ENCODE measurements at places on chromosomes 7 and 10. TPM values are rescaled to one million over a fixed set of nuclear protein-coding genes. Genes with fewer than 3 reads are reported as not detected.

Gene RHOBTB1
- 2.7 TPM for polyA plus RNA-seq

Gene WBP1L
- 29.9 TPM for polyA plus RNA-seq

Gene POU6F2
- 0.24 TPM for polyA plus RNA-seq

Gene IL2RA
- polyA plus RNA-seq, result 0.46 TPM

Gene SPDYE18
- polyA plus RNA-seq, result 0.47 TPM

Gene TRIM50
- 0.14 TPM for polyA plus RNA-seq

Gene TET1
- polyA plus RNA-seq, result 0.33 TPM

Gene COBL
- 12.8 TPM for polyA plus RNA-seq

Gene EFCAB10
- polyA plus RNA-seq, result not detected

Gene NSUN6
- 32.9 TPM for polyA plus RNA-seq

Gene DPYSL4
- polyA plus RNA-seq, result 0.28 TPM

Gene TFEC
- 0.52 TPM for polyA plus RNA-seq

Gene MICU1
- polyA plus RNA-seq, result 36.1 TPM

Gene MOGAT3
- 3.3 TPM for polyA plus RNA-seq

Gene ZPBP
- polyA plus RNA-seq, result not detected

Gene AFAP1L2
- polyA plus RNA-seq, result 0.53 TPM

Gene CDC14C
- polyA plus RNA-seq, result not detected

Gene LIPF
- polyA plus RNA-seq, result not detected

Gene POLL
- polyA plus RNA-seq, result 8.8 TPM

Gene VAX1
- polyA plus RNA-seq, result not detected

Gene KLF14
- polyA plus RNA-seq, result not detected

Gene CALML5
- polyA plus RNA-seq, result not detected

Gene FANK1
- polyA plus RNA-seq, result not detected

Gene YKT6
- polyA plus RNA-seq, result 20.3 TPM

Gene SKIDA1
- polyA plus RNA-seq, result 0.63 TPM

Gene RELN
- 17.4 TPM for polyA plus RNA-seq

Gene MYOZ1
- polyA plus RNA-seq, result not detected

Gene ADCK2
- polyA plus RNA-seq, result 3.2 TPM

Gene CCDC172
- not detected for polyA plus RNA-seq

Gene CUZD1
- 0.07 TPM for polyA plus RNA-seq

Gene TUBB8
- not detected for polyA plus RNA-seq

Gene ST7
- polyA plus RNA-seq, result 13.5 TPM

Gene FEZF1
- polyA plus RNA-seq, result not detected

Gene CADPS2
- 12.4 TPM for polyA plus RNA-seq

Gene TLX1
- 0.28 TPM for polyA plus RNA-seq

Gene AGAP5
- 1.4 TPM for polyA plus RNA-seq

Gene TMEM209
- 4.5 TPM for polyA plus RNA-seq

Gene GPR15LG
- not detected for polyA plus RNA-seq

Gene LBX1
- polyA plus RNA-seq, result not detected

Gene PRPS1L1
- not detected for polyA plus RNA-seq

Gene MYO3A
- polyA plus RNA-seq, result not detected

Gene PNLIP
- not detected for polyA plus RNA-seq

Gene ANKRD1
- 0.16 TPM for polyA plus RNA-seq

Data from liver (tissue), 10 donors.